NCI-H2029 treated with DMSO at 0.1 percent for 48 hours (cell line): ENCODE measurements at places on chromosomes 3 and 15.
A peak's percentile ranks its signal among the peaks of the same experiment; 100 is the strongest.

DNA sequence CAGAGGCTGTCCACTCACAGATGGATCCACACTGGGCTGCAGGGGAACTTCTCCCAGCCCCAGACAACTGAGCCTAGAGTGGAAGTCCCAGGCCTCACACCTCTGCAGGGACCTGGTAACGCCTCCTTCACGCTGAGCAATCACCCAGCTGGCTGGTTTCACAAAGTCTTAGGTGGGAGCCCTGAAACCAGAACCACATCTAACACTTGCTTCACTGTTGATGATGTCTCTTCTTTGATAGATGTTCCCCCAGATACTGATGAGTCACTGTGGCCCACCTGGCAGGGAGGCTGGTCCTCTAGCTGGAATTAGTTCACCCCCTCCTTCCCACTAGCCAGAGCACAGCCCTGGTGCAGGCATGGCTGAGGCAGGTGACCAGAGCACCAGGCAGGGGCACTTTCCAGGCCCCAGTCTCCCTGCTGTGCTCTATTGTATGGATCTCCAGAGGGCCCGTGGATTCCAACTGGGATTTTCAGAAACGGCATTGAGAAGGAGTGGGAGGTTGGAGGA, 33.5 kb downstream of the MYL3 start:
- DNase-seq, result no peak

DNA sequence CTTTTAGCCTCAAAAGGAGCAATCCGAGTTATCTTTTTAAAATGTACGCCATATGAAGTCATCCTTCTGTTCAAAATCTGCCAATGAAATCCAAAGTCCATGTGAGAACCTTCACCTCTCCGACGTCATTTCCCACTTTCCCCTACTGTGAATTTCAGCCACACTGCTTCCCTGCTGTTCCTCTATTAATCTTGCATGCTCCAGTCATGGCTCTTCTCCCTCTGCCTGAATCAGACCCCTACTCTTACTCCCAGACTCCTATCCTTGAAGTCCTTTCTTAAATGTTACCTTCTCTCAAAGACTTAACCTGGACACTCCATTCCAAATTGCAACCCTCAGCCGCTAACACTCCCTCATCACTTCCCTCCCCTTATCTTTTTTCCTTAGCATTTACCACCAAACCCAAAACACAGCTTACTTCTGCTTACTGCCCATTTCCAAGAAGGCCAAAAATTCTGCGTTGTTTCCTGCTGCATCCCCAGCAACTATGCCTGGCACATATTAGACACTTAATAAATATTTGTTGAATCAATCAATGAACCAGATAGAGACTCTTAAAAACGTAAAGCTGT, 1.2 kb downstream of the NKIRAS1 start:
- no peak for DNase-seq

GRCh38 chr3:155989536-155989935, 119.1 kb downstream of the GMPS start:
- DNase-seq, result no peak

- DNase-seq, result no peak
These were observed 172.5 kb upstream of the TLE3 start for GRCh38 chr15:70269991-70270751.

DNA sequence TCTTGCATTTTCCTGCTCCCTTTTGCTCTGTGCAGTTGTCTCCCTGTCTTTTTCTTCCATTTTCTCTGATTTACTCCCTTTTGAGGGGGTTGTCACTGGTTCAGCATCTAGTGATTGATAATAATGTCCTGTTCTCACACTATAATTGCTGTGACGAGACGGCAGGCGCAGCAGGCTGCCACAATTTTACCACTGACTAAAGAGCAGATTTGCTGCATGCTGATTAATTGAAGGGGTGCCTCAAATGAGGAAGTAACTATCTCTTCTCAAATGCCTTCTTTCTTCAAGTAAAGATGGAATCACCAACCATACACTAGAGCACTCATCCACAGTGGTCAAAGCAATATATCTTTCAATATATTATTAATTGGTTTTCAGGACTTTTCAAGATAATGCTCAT, 219.3 kb downstream of the CBLB start:
- DNase-seq, result no peak

GRCh38 chr3:143525408-143525807, 322.9 kb downstream of the SLC9A9 start:
- DNase-seq, result no peak

GRCh38 chr3:48023377-48023776, 7.2 kb upstream of the MAP4 start:
- DNase-seq, result no peak

- no peak for DNase-seq
These were observed 656.6 kb upstream of the NAALADL2 start for GRCh38 chr3:174202561-174202960.

- DNase-seq, result no peak
These were observed 46.6 kb upstream of the RASGRP1 start for GRCh38 chr15:38611228-38611627.

- DNase-seq, result no peak
These were observed 66.5 kb downstream of the MDFIC2 start for GRCh38 chr3:70245746-70246525.

DNA sequence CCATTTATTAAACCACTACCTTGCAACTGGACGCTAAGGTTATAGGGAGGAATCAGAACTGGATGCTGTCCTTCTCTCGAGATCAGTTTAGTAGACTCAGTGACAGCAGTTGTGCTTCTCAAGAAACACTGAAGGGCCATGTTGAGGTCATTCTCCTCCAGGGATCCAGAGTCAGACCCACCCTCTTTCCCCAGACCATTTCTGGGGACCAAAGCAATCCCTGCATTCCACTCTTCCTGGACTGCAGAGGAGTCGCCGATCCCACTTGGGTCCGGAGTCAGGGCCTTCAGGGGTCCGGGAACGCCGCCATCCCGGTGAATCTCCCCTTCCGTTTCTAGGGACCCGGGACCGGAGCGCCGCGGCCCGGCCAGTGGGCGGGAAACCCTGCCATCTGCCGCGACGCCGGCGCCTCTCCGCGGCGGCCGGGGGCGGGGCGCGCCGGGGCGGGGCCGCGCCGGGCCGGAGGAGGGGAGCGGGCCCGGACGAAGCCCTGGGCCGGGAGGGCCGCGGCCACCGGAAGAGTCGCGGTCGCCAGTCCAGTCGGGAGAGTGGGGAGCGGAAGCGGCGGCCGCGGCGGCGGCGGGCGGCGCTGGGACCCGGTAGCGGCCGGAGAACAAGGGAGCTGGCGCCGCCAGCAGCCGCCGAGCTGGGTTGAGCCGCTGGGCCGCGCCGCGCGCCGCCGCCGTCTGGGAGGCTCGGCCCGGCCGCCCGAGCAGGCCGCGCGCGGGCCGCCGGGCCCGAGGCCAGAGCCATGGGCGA, at the start of gene DVL3:
TSS of gene DVL3 (plus strand) at position 493 of the 759 bp plus-strand sequence. CDS start at position 752, 259 bp downstream.
- DNase-seq, result peak; percentile 23

DNA sequence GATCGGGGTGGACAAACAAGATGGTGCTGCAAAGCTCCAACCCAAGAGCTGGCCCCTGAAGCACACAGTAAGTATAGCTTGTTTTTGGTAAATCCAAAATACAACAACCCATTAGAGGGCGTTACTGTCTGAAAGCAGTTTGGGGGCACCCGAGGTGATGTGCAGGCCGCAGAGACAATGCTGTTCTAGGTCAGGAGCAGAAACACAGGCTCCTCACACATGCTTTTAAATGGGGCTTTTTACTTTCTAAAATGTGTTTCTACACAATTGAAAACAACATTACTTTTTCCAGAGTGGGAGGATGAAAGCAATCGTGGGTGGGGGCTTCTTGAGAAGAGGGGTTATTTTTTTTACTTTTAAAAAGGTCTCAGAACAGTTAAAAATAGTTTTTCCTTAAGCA, 1029.3 kb upstream of the CFAP20DC start:
- DNase-seq, result no peak

- no peak for DNase-seq
These were observed 1.7 kb upstream of the GOLIM4 start for GRCh38 chr3:168097381-168097780.

GRCh38 chr3:59879031-59879581, 829.3 kb upstream of the CFAP20DC start:
- no peak for DNase-seq

GRCh38 chr15:51163843-51164242, 69.1 kb upstream of the TNFAIP8L3 start:
- DNase-seq, result no peak

GRCh38 chr3:174413062-174413912, 445.8 kb upstream of the NAALADL2 start:
- no peak for DNase-seq

DNA sequence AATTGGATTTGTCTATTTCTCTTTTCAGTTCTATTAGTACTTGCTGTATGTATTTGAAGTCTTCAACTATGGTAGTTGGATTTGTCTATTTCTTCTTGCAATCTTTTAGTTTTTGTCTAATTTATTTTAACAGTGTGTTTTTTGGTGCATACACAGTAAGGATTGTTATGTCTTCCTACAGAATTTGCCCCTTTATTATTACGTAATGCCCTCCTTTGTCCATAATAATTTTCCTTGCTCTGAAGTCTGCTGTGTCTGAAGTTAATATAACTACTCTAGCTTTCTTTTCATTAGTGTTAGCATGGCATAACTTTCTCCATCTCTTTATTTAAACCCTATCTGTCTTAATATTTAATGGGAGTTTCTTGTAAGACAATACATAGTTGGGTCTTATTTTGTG, 105.1 kb upstream of the STT3B start:
- no peak for DNase-seq

DNA sequence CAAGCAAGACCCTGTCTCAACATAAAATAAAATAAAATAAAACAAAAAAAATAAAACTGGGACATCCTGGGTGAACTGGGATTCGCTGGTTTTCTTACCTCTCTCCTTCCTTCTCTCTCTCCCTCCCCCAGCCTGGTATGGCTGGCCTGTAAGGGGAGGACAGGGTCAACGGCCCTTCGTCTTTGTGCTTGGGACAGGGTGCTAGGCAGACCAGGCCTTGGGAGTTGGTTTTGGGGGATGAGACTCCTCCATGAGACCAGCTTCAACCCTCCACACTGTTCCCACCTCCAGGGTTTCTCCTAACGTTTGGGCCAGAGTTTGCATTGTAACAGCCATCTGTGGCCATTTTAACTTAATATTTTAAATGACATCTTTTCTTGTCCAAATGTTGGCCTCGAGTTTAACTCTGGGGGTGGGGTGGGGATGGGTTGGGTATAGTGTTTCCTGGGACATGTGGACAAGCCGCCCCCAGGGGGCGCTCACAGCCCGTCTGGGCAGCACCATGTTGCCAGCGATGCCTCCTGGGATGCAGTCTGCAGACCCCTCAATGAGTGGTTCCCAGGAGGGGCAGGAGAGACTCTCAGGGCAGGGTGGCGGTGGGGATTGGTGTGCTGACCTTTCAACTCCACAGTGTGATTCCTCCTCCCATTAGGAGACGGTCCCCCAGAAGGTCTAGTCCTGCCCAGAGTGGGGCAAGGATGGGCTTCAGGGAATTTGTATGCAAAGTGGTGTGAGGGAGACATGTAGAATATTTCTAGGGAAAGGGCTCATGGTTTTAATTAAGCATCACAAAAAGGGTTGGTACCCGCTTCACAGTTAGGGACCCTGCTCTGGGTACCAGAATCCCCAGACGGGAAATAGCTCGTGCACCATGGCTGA, 37.7 kb upstream of the LCTL start:
- peak; percentile 0 for DNase-seq

- no peak for DNase-seq
These were observed 49.0 kb upstream of the EPHB3 start for GRCh38 chr3:184512621-184513020.

DNA sequence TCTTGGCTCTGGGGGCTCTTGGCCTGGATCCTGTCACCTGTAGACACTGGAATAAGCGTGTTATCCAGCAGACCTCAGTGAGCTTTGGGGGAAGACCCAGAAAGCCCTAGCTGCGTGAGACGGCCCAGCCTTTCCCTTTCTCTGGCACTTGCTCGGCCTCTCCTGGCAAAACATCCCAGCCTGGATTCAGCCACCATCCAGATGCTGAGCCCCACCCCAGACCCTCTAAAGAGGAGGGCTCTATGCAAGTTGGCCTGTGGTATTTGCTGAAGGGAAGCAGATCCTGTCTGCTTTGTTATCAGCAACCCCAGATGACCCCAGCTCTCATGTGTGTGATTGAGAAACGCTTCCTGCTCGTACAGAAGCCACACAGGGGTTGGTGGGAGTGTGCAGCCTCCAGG, 267.2 kb downstream of the FAM43A start:
- peak; percentile 50 for DNase-seq

DNA sequence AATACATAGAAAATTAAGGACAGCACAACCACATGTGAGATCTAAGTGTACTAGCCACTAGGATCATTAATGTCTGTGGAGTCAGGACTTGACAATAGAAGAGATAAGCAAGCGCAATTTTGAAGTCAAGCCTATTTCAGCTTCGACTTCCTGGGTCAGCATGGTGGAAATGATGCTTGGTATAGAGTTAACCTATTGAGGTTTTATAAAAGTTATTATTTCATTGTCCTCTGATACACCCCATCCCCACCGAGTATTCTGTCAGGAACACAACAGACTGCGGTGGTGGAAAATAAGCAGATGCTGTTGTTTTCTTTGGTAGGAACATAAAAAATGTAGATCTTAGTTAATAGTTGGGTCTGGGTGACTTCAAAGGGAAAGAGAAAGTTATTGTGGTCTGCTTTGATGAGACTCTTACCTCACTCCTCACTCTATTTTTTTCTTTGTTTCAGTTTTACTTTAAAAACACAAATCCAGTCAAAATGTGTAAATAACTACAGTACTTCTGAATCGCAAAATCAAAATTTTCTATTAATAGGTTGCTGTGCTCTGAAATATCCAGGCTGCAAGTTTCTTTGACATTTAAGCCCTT, 82.1 kb downstream of the IL5RA start:
- DNase-seq, result no peak

GRCh38 chr3:86208772-86209171, 782.2 kb downstream of the VGLL3 start:
- DNase-seq, result no peak
